Stimulated activated CD8-positive, alpha-beta memory T cell treated with anti-CD3 and anti-CD28 coated beads, Interleukin-2, amount 100 ng/mL, for 1 hour (primary cell): ENCODE measurements at places on chromosomes 2 and 18.

- DNase-seq, result no peak
These were observed 96.5 kb downstream of the EPB41L5 start for GRCh38 chr2:120109186-120110061.

DNA sequence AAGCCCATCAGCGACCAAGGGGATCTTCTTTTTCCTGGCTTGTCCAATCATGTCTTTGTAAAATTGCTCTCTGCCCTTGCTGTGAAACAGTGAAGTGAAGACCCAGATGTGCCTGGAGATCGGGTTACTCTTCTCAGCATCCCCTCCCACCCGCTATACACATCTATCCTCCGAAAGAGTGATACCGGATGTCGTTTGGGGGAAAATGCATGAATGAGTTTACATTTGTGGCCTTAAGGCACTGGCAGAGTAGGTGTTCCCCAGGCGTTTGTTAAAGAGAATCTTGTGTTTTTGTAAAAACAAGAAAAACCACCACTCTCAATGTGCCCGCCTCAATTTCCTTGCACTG is 528.3 kb downstream of the CMPK2 start:
- DNase-seq, result no peak

DNA sequence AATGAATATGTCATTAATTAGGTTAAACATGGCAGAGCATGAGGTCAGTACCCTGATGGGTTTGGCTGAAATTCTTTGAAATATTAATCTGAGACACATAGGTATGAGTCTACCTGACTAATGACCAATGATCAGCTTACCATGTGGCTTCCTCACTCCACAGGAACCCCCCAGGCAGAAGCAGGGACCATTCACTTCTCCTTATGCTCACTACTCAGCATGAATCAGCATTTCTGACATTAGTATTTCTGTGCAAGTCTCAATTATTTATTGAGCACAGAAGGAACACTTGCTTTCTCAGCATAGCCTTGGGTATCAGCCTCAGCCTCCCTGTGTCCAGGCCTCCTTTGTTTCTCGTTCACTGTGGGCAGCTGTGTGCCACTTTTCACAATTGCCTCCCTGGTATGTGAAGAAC is 9.3 kb upstream of the KCNE4 start:
- DNase-seq, result no peak

GRCh38 chr18:9638886-9639285 is 24.5 kb upstream of the PPP4R1 start:
- no peak for DNase-seq

DNA sequence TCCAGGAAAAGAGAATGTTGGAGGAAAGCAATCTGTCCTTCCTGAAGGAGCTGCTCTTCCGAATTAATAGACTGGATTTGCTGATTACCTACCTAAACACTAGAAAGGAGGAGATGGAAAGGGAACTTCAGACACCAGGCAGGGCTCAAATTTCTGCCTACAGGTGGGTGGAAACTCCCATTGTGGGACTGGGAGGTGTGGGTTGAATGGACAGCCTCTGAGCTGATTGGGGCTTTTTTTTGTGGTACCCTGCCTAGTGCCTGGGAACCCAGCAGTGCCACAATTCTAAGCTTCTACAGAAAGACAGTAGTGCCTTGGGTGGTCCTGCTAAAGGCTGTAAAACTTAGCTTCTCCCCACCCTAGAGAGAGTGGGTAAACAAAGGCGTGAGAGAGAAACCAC is 6.3 kb downstream of the CASP8 start:
- no peak for DNase-seq

DNA sequence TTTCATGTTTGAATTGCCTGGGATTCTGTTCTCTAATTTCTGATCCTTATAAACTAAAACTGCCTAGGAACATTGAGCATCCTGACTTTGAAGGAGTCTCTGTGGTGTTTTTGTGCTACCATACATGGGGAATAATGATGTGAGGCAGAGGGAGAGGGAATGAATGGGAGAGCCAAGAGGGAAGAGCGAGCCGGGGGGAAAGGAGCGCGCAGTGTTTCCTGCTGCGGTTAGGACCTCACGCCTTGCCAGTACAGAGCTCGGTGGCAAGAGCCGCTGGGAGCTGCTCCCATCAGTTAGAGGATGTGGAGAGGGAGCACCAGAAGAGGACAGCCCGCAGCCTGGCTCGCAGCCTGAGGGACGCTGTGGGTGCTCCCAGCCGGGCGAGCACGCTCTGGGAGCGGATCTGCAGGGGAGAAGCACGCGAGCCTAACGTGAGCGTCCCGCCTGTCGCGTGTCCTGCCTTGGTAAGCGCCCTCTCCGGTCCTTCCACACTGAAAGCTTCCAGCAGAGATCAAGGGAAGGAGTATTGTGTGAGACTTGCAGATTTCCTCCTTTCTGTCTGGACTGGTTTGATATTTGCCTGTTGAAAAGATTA is 114.7 kb downstream of the FAM210A start:
- DNase-seq, result no peak

DNA sequence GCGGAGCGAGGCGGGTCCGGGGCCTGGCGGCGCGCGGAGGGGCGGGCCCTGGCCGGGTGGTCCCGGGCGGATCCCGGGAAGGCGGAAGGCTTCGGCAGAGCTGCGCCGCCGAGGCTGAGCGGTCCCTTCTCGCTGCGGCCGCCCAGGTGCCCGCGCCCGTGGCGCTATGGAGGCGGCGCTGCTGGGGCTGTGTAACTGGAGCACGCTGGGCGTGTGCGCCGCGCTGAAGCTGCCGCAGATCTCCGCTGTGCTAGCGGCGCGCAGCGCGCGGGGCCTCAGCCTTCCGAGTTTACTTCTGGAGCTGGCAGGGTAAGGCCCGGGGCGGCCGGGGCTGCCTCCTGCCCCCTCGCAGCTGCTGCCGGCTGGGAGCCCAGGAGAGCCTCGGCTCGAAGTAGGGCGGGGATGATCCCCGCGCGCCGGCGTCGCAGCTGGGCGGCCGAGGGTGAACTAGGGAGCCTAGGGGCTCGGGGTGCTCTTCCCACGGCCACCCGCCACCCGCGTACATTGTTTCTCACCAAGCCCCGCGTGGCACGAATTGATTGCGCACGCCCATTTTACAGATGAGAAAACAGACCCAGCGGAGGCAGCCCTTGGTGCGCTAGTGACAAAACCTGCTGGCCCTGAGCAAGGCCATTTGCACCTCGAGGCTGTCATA is at the start of gene SLC66A3:
TSS of gene SLC66A3 (plus strand) at position 87 of the 655 bp plus-strand sequence. CDS start at position 167, 80 bp downstream.
- DNase-seq, result no peak

- no peak for DNase-seq
These were observed 12.8 kb upstream of the GBX2 start for GRCh38 chr2:236180831-236181453.

DNA sequence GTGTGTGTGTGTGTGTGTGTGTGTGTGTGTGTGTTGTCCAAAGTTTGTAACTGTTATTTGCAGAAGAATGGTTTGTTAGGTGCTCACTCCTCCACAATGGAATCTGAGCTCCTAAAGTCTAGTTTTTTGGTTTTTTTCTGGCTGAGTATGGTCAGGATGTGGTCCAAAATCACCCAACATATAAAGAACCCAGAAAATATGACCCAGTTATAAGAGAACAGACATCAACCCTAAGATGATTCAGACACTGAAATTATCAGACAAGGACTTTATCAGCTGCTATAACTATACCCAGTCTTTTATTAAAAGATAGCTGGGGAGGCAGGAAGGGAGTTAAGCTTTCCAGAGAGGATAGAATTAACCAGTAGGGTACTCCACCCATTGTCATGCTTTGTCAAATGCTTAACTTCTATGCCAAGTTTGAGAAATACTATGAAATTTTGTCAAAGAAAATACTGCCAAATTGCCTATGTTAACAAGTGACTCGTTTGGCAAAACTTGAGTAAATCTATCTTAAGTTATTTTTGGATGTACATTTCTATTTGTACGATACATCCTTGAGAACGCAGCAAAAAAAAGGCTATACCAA is 57.5 kb downstream of the TANK start:
- DNase-seq, result no peak

GRCh38 chr2:8107621-8108378 is 574.1 kb upstream of the ID2 start:
- no peak for DNase-seq
